Stomach (tissue), 19 donors: ENCODE measurements at places on chromosomes 12 and 14. TPM values are rescaled to one million over a fixed set of nuclear protein-coding genes. Genes with fewer than 3 reads are reported as not detected.

DNA sequence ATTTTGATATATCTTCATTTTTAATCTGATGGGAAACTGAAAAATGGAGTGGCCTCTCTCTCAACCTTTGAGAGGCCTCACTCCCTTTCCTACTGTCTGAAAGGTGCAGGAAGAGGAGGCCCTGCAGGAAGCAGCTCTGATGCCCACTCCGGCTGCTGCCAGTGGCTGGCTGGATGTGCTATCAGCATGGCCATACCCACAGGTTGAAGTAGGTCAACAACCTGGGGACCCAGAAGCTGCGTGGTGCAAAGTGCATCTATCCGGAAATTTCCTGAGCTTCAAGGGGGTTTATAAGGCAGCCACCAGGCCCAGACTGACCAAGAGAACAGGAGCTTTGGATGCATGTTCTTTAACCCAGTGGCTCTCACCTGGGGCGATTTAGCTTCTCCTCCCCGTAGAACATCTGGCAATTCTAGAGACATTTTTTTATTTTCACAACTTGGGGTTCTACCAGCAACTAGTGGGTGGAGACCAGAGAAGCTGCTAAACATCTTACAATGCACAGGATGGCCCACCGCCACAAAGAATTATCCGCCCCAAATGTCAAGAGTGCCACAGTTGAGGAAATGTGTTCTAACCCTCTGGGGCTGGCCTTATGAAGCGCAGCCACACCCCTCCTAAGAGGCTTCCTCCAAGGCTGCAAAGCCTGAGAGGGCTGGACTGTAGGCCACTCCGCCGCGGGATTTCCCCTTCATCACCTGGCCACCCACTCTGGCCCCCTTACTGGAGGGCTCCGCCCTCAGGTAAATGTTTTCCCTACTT is 8.2 kb upstream of the BATF start:
- DNase-seq, result no peak

DNA sequence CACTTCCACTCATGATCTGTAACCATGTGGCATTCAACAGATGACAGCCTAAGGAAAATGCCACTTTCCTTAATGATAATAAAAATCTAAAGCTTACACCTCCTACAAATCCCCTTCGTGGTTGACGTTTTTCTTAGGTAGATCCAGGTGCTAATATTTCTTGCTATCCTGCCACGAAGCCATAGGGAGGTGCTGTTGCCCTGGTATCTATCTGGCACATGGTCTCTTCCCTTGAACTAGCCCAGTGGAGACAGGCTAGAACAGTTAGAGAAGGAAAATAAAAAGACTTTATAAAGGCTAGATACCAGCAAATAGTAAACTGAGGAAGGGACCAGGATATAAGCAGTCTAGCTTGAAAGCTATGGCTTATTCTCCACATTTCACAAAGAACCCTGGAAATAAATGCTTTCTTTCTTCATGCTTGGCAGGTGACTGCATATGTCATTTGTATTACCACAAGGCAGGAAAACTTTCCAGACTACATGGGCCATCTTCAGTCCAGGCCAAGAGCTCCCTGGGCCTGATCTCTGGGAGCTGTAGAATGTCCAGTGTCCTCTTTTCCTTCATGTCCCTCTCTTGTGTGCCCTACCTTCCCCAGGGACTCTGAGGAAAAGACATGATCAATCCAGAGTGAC is 15.3 kb downstream of the SPIC start:
- DNase-seq, result peak; percentile 84

- DNase-seq, result no peak
Measured at GRCh38 chr14:33542338-33543287, 408.3 kb downstream of the EGLN3 start.

DNA sequence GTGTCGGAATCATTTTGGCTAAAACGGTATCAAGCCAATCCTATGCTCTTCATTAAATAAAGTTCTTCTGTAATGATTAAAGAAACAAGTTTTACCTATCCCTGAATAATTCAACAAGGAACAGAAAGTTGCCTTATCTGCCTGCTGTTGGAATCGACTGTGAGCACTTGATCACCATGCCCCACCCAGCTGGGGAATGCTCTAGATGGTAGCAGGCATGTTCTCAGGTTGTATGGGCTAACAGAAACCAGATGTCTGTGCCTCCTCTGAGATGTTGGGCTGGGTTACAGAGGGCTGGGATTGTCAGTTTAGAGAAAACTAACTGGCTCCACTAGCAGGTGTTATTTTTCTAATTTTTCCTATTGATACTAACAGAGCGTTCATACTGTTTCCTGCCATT is 28.9 kb downstream of the RTRAF start:
- DNase-seq, result peak; percentile 65

GRCh38 chr12:117571321-117571720 is 209.9 kb upstream of the NOS1 start:
- DNase-seq, result no peak

GRCh38 chr12:131380965-131381705 is 329.8 kb upstream of the SFSWAP start:
- no peak for DNase-seq

DNA sequence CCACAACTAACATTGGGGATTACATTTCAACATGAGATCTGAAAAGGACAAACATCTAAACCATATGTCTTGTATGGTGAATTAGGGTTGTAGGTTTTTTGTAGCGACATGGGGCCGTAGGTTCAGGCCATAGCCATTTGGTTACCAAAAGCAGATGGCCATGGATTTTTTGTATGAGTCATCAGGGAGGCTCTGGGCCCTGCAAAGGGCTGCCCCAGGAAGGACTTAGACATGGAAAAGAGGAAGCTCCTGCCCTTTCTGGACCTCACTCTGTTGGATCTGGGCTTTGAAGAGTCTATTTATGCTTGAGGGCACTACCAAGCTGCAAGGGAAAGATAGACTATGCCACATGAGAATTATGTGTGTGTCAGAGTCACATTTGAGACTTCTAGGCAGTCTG is 89.3 kb upstream of the DHRS4 start:
- no peak for DNase-seq

DNA sequence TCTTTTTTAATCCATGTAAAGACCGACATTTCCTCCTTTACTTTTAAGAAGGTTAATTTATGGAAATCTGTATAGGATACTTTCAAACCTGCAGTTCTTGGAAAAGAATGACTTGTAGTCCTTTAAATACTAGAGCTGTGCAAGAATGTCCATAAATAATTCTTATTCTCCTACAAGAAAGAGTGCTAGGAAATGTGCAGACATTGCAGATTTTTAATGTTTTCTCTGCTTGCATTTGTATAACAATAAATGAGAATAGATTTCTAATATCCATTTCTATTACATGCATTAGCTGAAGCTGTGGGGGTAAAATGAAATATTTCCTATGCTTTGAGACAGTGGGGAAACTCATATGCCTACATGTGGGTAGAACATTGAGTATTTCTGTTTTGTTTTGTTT is 607.2 kb upstream of the NOVA1 start:
- no peak for DNase-seq

DNA sequence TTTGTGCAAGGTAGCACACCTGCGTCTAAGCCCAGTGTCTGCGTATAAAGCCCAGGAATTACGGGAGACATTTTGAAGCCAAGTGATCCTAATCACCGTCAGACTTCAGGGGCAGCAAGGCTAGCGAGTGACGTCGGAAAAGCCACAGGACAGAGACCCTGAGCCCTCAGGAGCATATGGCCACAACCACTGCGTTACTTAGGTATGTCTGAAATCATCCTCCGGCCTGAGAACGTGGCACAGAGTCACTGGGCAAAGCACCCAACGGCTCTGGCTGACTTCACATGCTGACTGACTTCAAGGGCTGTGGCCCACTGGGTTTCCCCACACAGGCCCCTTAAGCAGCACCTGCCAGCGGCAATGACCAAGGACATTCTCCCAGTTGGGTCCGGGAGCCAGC is 71.5 kb downstream of the RIMBP2 start:
- no peak for DNase-seq

DNA sequence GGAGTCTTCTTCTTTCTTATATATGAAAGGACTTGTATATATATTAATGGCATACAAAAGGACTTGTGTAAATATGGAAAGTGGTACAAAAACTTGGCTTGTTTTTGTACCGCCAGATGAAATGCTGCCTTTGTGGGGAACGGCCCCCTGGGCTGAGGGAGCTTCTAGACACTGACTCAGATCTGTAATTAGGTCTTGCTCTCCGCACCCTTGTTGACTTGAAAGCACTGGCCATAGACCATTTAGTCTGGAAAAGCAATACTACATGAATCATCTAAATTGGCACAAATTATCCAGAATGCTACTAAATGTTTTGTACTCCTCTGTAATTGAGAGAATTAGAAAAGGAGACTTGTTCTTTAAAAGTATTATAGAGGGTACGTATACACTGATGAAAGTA is 399.9 kb upstream of the RGS6 start:
- DNase-seq, result no peak

DNA sequence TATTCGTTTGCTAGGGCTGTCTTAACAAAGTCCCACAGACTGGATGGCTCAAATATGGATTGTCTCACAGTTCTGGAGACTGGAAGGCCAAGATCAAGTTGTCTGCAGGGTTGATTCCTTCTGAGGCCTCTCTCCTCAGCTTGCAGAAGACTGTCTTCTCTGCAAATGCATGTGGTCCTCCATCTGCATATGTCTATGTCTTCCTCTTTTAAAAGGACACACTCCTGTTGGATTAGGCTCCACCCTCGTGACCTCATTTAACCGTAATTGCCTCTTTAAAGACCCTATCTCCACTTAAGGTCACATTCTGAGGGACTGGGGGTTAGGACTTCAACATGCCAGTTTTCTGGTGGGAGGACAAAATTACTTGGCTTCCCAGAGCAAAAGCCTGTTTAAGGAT is 123.3 kb downstream of the SLC38A6 start:
- no peak for DNase-seq

SNX6 gene
- polyA plus RNA-seq, result 60.2 TPM

FGD6 gene
- polyA plus RNA-seq, result 1.5 TPM

IRF9 gene
- polyA plus RNA-seq, result 65.1 TPM

AVPR1A gene
- 0.15 TPM for polyA plus RNA-seq

GPRC5D gene
- polyA plus RNA-seq, result 0.18 TPM

CLEC9A gene
- not detected for polyA plus RNA-seq
